ENCODE measurements at places on chromosomes 7 and 10.

DNA sequence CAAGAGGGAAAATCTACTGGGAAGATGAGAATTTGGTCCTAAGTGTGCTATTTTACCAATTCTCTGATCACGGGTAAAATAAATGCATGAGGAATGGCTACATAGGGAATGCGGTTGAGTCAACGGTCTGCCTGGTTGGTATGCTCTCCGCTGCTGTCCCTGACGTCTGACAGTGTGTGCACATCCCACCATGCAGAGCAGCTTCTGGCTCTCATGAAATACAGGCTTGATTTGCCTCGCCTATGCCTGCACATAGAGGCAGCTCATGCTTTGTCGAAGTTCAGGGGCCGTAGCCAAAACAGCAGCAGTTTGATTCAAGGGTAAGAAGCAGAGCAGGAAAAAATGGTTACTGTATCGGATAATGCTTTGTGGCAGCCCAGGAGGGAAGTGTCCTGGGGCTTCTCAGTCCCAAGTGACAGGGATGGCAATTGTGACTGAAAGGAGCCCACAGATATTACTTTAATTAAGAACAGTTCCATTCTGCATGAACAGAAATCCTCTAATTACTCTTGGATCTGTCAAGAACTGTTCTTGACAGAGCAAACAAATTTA, 268.4 kb upstream of the SLC26A5 start:
- DNase-seq = no peak

- no peak for DNase-seq
These were observed 144.0 kb upstream of the ASAH2 start for GRCh38 chr10:50395271-50395670.

DNA sequence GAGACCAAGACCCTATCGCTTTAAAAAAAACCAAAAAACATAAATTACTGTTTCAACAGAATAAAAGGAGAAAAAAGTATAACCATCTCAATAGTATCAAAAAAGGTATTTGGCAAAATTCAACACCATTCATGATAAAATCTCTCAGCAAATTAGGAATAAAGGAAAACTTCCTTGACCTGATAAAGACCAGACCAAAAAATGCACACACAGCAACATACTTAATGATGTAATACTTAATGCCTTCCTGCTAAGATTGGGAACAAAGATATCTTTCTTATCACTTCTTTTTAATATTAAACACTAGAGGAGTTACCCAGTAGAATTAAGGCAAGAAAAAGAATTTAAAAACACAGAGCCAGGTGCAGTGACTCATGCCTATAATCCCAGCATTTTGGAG, 79.3 kb downstream of the CNOT4 start:
- DNase-seq = no peak

GRCh38 chr7:2629746-2630681, 1.8 kb upstream of the TTYH3 start:
- no peak for DNase-seq

- no peak for DNase-seq
These were observed 105.0 kb downstream of the SUGCT start for GRCh38 chr7:40239755-40240303.

DNA sequence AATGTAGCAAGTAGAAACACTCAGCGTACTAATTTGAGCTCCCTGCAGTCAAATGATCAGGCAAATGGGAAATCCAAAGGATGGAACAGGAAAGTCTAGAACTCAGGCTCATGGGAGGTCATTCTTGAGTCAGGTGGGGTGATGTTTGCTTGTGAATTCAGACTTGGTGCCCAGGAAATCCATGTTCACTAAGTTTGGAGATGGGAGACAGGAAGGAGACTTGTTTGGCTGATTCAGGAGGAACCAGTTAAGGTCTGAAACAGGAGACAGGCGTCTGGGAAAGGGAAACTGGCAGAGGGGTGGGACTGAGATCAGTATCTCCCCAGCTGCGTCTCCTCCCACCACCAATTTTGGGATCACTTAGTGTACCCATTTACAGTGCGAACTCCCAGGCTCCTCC, 38.4 kb upstream of the ZNF438 start:
- no peak for DNase-seq
